ENCODE measurements at places on chromosomes 3 and 15. TPM values are rescaled to one million over a fixed set of nuclear protein-coding genes. Genes with fewer than 3 reads are reported as not detected.

Gene DGKG
- total RNA-seq, result 2.5 TPM

Gene PIERCE2
- 0.60 TPM for total RNA-seq

Gene MITF
- total RNA-seq, result 16.7 TPM

Gene SCAANT1
- total RNA-seq, result not detected

Gene IL5RA
- total RNA-seq, result under 0.01 TPM

Gene SLCO3A1
- 4.1 TPM for total RNA-seq

Gene A4GNT
- total RNA-seq, result not detected

Gene LIPC
- 4.0 TPM for total RNA-seq

Gene GPR171
- total RNA-seq, result not detected

Measured in bronchial smooth muscle cell (primary cell).